ENCODE measurements at places on chromosomes 3 and 15.

DNA sequence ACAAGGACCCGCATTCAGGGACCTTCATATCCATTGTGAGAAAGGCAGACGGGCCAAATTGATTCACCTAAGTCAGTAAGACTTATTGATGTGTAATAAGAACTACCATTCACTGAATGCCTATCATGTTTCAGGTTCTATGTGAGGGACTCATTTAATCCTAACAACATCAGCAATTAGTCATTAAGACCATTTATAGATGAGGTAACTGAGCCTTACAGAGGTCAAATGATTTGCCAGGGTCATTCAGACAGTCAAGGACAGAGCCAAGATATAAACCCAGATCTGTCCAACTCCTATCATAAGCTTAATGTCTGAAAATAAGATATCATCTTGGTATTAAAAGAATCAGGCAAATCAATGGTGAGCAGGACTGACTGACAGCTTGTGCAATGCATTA is 453.8 kb downstream of the MAGI1 start:
- no peak overlapping the region for H3K4me3 ChIP-seq
- H3K27me3 ChIP-seq: no peaks in the 10 kb centered on the region
- 0 out of 2 replicates have a peak, but pooled peaks cover 3% of the 10 kb centered on the region for H3K4me1 ChIP-seq
- DNase-seq: no peak
- H3K36me3 ChIP-seq: no peaks in the 10 kb centered on the region
- no peak overlapping the region for H3K27ac ChIP-seq

GRCh38 chr3:102124704-102125103 is 275.4 kb downstream of the NFKBIZ start:
- no peak overlapping the region for H3K4me3 ChIP-seq
- DNase-seq: no peak
- H3K36me3 ChIP-seq: no peaks in the 10 kb centered on the region
- no peak overlapping the region for H3K27ac ChIP-seq
- no peaks in the 10 kb centered on the region for H3K27me3 ChIP-seq
- no peaks in the 10 kb centered on the region for H3K4me1 ChIP-seq

DNA sequence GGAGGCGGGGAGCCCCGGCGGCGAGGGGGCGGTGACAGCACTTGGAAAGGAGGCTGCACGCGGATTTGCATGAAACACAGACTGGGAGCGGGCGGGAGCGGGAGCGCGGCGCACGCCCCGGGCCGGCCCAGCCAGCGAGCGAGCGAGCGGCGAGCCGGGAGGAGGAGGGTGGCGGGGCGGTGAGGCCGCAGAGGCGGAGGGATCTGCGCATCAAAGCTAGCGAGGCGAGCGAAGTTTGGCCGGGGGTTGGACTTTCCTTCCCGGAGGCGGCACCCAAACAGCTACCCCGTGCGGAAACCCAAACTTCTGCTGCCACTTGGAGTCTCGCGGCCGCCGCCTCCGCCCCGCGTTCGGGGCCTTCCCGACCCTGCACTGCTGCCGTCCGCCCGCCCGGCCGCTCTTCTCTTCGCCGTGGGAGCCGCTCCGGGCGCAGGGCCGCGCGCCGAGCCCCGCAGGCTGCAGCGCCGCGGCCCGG is at the start of gene SMAD3:
Gene SMAD3, plus strand, starts transcription at position 72 of the 475 bp plus-strand sequence. CDS start 553 bp downstream, outside the sequence.
- no peaks in the 10 kb centered on the region for H3K36me3 ChIP-seq
- H3K27me3 ChIP-seq: peaks cover 2% of the 10 kb centered on the region
- H3K4me3 ChIP-seq: peak within 1 kb of the TSS; percentile 84
- no peak within 1 kb of the TSS for H3K27ac ChIP-seq
- peaks cover 50% of the 10 kb centered on the region for H3K4me1 ChIP-seq

GRCh38 chr3:41740374-41740886 is 221.5 kb downstream of the ULK4 start:
- no peak overlapping the region for H3K4me3 ChIP-seq
- no peaks in the 10 kb centered on the region for H3K27me3 ChIP-seq

DNA sequence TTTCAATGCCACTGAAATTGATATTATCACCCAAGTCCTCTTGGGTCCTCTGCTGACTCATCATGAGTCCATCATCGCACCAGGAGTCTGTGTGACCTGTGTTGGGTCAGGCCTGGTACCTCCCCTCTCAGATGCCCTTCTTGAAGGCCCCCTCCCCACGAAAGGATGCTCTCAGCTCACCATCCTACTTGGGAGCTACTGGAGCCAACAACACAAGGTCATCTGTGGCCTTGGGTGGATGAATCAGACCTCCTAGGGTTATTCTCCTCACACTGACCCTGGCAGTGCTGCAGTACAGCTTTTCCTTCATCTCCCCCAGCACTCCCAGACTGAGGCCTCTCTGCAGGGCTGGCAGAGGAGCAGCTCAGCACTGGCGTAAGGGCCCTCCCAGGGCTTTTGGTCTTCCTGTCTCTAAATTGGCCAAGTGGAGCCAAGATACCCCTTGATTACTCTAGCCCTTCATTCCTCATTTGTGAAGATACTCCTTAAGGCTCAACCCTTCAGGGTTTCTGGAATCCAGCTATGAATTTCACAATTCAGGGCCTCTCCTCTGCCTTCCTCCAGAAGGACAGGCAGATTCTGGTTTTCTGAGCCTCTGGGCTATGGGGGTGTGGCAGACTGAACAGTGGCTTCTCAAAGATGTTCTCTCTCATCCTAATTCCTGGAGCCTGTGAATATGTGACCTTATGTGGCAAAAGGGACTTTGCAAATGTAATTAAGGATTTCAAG is 80.7 kb upstream of the GSK3B start:
- H3K36me3 ChIP-seq: no peaks in the 10 kb centered on the region
- H3K27me3 ChIP-seq: no peaks in the 10 kb centered on the region
- peaks cover 18% of the 10 kb centered on the region for H3K4me1 ChIP-seq
- H3K27ac ChIP-seq: no peak overlapping the region
- no peak for DNase-seq

DNA sequence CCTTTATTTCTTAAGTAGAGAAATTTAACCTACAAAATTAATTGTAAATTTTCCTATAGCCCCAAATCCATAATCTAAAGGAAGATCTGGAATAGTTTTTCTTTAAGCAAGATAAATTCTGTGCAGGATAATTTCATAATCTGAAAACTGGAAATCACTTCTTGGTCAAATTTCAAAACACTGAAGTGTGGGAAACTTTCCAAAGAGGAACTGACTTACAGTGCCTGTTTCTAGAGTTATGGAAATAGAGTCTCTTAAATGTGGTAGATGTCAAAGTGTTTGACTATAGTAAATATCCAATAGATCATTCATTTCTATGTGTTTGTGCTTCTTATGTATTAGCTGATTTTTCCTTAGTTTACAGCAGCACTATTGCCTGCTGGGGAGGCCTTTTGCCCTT is 1.6 kb upstream of the P2RY13 start:
- DNase-seq: no peak
- H3K36me3 ChIP-seq: no peaks in the 10 kb centered on the region
- peaks cover 37% of the 10 kb centered on the region for H3K4me1 ChIP-seq

- H3K36me3 ChIP-seq: no peaks in the 10 kb centered on the region
- no peak overlapping the region for H3K4me3 ChIP-seq
- H3K4me1 ChIP-seq: no peaks in the 10 kb centered on the region
- no peak for DNase-seq
Observed at GRCh38 chr15:90914305-90915080, 11.4 kb downstream of the MAN2A2 start.

DNA sequence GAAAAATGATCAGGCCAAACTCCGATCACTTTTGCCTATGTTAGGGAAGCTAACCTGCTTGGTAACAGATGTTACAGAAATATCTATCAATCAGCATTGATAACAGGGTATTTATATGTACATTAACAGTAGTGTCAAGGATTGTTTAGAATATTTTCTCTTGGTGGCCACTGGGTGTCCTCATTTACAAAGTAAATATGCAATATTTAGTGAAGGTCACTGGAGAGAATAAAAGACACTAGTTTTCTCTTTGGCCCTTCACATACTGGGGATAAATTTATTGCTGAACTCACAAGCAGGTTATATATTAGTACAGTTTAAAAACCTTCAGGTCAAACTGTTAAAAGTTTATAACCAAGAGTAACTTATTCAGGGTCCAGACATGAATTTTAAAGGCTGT is 69.0 kb downstream of the TIGIT start:
- no peaks in the 10 kb centered on the region for H3K27me3 ChIP-seq
- peak; percentile 46 for DNase-seq
- H3K4me1 ChIP-seq: no peaks in the 10 kb centered on the region
- H3K27ac ChIP-seq: no peak overlapping the region
- no peak overlapping the region for H3K4me3 ChIP-seq

DNA sequence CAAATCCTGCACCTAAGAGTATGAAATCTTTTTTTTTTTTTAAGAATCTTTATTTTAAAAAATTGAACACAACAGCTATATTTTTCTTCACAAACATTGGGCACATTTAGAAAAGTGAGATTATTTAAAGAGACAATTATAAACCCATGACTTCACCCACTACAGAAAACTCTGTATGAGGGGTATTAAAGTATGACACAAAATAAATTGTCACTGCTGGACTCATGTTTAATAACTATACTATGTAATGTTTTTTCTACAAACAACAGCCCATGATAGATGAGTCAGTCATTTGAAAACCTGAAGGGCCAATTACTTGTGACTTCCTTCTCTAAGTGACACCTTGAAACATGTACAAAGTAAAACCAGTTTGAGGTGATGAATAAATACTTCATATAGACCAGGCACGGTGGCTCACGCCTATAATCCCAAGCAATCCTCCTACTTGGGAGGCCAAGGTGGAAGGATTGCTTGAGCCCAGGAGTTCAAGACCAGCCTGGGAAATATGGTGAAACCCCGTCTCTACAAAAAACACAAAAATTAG is 36.0 kb downstream of the AQR start:
- peaks cover 43% of the 10 kb centered on the region for H3K36me3 ChIP-seq
- no peaks in the 10 kb centered on the region for H3K27me3 ChIP-seq
- no peak overlapping the region for H3K4me3 ChIP-seq
- H3K4me1 ChIP-seq: no peaks in the 10 kb centered on the region
- H3K27ac ChIP-seq: no peak overlapping the region
- DNase-seq: no peak

DNA sequence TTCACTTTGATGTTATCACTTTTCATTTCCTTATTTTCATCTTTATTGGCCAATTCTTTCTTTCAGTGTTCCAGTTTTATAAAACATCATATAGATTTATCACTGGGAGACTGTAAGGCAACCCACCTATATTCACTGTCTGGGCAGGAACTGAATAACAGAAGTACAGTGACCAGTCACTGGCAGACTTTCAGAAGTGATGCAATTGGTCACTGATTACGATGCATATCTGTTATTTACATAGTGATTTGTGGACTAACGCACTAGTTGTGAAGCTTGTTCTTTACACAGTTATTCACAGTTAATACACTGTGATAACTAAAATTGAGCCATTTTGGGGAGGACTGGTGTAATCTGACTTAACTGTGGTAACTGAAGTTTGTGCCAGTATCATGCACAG is 190.2 kb upstream of the DPH6 start:
- no peak overlapping the region for H3K27ac ChIP-seq
- H3K27me3 ChIP-seq: no peaks in the 10 kb centered on the region
- DNase-seq: no peak
- no peaks in the 10 kb centered on the region for H3K36me3 ChIP-seq
- H3K4me3 ChIP-seq: no peak overlapping the region

- H3K27ac ChIP-seq: no peak overlapping the region
- DNase-seq: no peak
- no peak overlapping the region for H3K4me3 ChIP-seq
- peaks cover 12% of the 10 kb centered on the region for H3K4me1 ChIP-seq
Observed at GRCh38 chr15:65634356-65634755, 12.6 kb downstream of the SLC24A1 start.

GRCh38 chr3:150345021-150345538 is 63.0 kb upstream of the TSC22D2 start:
- H3K4me1 ChIP-seq: peaks cover 3% of the 10 kb centered on the region
- H3K27me3 ChIP-seq: no peaks in the 10 kb centered on the region
- no peaks in the 10 kb centered on the region for H3K36me3 ChIP-seq
- DNase-seq: no peak
- H3K4me3 ChIP-seq: no peak overlapping the region

DNA sequence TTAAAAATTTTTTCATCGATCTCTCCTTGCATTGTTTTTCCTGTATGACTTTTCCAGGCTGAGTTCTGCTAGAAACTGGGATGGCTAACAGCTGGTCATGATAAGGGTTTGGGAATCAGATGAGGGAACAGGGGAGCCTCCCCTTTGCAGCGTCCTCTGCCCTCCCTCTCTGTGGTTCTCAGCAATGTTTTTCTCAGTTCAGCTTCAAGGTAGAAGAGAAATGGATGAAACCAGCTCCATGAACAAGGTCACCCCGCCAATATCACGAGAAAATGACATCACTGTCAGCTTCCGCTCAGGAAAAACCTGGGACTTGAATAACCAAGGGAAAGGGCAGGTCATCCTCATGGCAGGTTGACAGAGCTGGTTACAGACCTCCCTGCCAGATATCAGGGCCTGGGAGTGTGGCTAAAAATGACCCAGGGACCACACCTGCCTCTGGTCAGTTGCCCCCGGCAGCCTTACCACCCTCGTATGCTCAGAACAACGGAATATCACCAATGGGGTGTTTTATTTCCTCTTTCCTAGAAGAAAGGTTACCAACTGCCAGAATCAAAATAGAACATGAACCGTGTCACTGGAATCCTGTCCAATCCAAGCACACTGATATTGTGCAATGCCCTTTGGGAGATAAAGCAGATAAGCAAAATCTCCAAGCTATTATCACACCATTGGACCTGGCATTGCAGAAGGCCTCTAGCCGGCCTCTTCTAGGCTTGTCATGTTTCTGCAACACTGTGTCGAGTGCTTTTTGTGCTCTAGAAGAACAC is 26.1 kb downstream of the LSM3 start:
- no peak overlapping the region for H3K27ac ChIP-seq
- no peaks in the 10 kb centered on the region for H3K27me3 ChIP-seq
- DNase-seq: no peak
- H3K4me1 ChIP-seq: no peaks in the 10 kb centered on the region

GRCh38 chr15:50234764-50235163 is 30.8 kb downstream of the HDC start:
- no peak overlapping the region for H3K4me3 ChIP-seq
- no peak overlapping the region for H3K27ac ChIP-seq
- peaks cover 3% of the 10 kb centered on the region for H3K4me1 ChIP-seq
- peak; percentile 29 for DNase-seq

DNA sequence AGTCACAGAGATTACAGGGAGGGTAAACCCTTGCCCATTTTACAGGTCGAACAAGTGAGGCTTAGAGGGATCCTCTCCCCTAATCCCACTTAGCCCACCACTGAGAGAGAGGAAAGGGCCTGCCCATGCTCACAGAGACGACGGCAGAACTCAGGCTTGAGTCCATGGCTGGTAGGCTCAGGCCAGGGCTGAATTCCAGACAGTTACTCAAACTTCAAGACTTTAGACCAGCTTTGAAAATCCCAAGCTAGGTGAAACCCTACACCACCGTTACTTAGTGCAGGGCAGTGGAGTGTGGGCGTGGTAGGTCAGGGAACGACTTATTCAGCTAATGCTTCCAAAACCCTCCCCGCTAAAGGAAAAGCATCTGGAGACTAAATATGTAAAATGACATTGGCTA is 16.4 kb downstream of the GRIP2 start:
- DNase-seq: no peak
- no peaks in the 10 kb centered on the region for H3K4me1 ChIP-seq
- no peaks in the 10 kb centered on the region for H3K27me3 ChIP-seq
- no peaks in the 10 kb centered on the region for H3K36me3 ChIP-seq

GRCh38 chr15:52280326-52281084 is 15.1 kb downstream of the MYO5C start:
- H3K4me1 ChIP-seq: no peaks in the 10 kb centered on the region
- H3K27ac ChIP-seq: no peak overlapping the region

All from Karpas-422 (cell line).